ENCODE measurements at places on chromosomes 7 and 10. TPM values are rescaled to one million over a fixed set of nuclear protein-coding genes. Genes with fewer than 3 reads are reported as not detected.

PON3 gene
- under 0.01 TPM for total RNA-seq

RSPH10B gene
- total RNA-seq: 2.7 TPM

MRPS17 gene
- total RNA-seq: 13.8 TPM

ZNF727 gene
- 0.25 TPM for total RNA-seq

MOGAT3 gene
- total RNA-seq: not detected

CALML5 gene
- not detected for total RNA-seq
